ENCODE measurements at places on chromosomes 1 and 21.

DNA sequence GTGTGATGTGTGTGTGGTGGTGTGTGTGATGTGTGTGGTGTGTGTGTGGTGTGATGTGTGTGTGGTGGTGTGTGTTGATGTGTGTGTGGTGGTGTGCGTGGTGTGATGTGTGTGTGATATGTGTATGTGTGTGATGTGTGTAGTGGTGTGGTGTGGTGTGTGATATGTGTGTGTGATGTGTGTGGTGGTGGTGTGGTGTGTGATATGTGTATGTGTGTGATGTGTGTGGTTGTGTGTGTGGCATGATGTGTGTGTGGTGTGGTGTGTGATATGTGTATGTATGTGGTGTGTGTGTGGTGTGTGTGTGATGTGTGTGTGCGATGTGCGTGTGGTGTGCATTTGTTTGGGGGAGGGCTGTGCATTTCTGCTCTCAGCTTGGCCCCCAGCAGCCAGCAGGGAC lies 7.1 kb upstream of the PCBP3 start:
- no peak for DNase-seq

DNA sequence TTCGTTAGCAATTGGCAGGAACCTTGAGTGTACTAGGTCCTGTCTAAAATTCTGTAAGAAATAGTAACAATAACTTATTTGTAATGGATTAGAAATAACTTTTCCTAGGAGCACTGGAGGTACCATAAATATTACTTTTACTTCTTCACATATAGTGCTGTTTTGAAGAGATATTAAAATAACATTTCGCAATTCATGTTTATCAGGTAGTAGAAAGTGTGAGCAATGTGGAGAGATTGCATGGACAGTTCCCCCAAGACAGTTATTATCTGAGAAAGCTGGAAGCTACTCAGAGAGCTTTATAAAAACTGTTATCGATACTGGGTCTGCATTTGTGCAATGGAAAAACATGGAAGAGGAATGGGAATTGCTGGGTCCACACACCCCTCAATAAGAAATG lies 128.5 kb upstream of the KIF26B start:
- no peak for DNase-seq

GRCh38 chr1:212594640-212595039 lies 13.9 kb upstream of the ATF3 start:
- no peak for DNase-seq

DNA sequence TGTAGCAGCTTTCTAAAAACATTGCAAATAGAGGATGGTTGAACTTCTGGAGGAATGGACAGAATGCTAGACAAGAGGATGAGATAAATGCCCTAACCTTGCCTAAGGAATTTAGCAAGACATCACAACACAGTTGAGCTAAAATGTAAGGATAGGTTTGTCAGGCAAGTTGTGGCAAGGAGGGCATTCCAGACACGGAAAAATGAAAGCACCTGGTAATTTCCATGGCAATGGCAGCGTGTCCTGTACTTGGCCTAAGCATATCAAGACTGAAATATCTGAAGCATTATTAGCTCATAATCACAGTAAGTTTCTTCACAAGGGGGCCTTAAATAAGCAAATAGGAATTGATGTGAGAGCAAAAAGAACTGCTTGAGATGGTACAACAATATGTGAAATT lies 105.1 kb upstream of the USP25 start:
- no peak for DNase-seq

GRCh38 chr1:55478742-55479141 lies 263.6 kb upstream of the USP24 start:
- no peak for DNase-seq

DNA sequence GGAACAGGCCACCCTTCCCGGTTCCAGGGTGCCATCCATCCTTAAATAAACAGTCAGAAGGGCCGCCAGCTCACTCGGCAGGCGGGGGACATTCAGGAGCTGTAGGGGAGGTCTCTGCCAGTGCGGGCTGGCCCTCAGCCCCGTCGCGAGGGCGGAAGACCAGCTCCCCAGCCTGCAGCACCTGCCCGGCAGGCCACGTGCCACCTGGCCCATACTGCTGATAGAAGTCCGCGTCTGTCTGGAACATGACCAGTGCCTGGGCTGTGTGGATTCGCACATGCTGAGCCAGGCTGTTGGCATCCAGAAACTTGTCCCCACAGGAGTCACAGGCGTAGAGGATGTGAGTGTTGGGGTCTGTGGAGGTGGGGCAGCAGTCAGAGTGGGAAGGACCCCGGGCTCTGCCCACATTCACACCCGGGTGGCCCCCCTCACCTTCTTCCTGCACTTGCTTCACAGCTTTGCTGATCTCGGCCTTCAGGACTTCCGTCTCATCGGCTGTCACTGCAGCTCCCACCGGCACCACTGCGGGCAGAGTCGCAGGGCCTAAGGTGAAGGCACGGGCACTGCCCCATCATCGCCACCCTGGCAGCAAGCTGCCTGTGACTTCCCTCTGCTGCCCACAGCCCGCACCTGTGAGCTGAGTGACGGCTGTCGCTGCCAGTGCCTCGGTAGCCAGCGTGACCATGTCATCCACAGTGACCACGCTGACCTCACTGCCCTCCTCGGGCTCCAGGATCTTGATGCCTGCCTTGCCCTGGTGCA lies 33.8 kb downstream of the ZBTB17 start:
- DNase-seq = no peak

GRCh38 chr1:199297887-199298286 lies 659.0 kb downstream of the PTPRC start:
- DNase-seq = no peak

GRCh38 chr1:236530959-236531358 lies 7.2 kb downstream of the LGALS8 start:
- DNase-seq = no peak

DNA sequence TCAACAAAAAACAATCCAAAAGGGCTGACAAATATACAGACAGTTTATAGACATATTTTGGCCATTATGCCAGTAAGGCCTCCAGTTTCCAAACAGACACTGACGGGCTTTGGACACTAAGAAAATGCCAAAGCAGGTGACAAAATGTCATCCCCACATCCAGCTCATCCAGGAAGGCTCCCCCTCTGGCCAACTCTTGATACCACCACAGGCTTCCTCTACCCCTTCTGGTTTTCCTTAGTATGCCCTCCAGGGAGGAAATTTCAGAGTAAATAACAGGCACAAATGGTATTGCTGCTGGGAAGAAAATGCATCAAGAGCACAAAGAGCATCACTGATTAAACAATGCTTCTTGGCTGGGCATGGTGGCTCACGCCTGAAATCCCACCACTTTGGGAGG lies 225.3 kb downstream of the VAV3 start:
- DNase-seq = no peak

- DNase-seq = no peak
These were observed 54.8 kb downstream of the MYOM3 start for GRCh38 chr1:24057171-24057570.

GRCh38 chr1:38207275-38207674 lies 160.7 kb upstream of the POU3F1 start:
- no peak for DNase-seq

GRCh38 chr1:69711190-69711930 lies 143.6 kb downstream of the LRRC7 start:
- no peak for DNase-seq

DNA sequence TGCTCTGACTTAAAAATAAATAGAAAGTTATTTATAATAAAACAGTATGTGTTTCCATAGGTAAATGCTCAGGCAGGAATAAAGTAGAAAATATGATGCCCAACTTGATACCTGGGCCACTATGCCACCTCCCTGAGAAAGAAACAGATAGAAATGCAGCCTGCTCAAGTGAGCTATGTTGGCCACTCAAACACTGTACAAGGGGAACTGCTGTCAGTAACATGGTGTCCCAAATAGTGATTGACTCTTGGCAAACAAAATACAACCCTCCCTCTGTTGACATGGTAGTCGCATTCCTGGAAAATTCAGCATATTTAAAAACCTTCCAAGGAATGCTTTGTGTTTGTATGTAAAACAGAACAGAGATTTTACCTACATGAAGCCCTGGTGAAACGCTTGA lies 66.9 kb upstream of the KCNE2 start:
- no peak for DNase-seq

- DNase-seq = no peak
These were observed 289.9 kb downstream of the DPYD start for GRCh38 chr1:97630948-97631347.

GRCh38 chr1:31583082-31583994 lies 7.0 kb downstream of the TINAGL1 start:
- no peak for DNase-seq

GRCh38 chr1:153506831-153507413 lies 28.9 kb downstream of the S100A6 start:
- DNase-seq = no peak

- DNase-seq = no peak
These were observed 63.6 kb downstream of the GADD45A start for GRCh38 chr1:67748630-67749029.

- DNase-seq = no peak
These were observed 121.2 kb downstream of the SPSB1 start for GRCh38 chr1:9413877-9414213.

DNA sequence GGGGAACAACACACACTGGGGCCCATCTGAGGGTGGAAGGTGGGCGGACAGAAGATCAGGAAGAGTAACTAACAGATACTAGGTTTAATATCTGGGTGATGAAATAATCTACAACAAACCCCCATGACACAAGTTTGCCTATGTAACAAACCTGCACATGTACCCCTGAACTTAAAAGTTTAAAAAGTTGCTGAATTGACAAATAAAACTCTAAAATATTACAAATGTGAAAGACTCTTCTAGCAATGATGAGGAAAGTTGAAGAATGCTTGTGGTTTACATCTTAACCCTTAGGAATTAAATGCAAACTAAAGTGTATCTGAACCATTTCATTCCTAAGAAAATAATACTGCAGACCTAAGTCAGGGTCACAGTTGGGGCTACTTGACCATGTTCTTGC lies 525.6 kb upstream of the CAMK1G start:
- no peak for DNase-seq

DNA sequence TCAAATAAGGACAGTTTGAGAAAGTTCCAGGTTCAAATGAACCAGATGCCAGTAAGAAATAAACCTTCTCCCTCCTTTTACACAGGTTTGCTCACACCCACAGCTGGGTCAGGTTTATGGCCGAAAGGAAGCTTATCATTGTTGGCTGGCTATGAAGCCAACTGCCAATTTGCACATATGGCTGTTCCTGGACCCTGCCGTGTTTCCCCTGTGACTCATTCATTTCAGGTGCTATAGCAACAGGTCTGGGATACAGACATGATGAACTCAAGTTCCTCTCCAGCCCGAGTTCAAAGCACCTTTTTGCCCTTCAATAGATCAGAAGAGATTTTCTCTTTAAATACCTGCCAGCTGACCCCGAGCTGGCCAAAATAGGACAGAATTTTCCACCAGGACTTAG lies 134.4 kb upstream of the SMYD2 start:
- DNase-seq = no peak

DNA sequence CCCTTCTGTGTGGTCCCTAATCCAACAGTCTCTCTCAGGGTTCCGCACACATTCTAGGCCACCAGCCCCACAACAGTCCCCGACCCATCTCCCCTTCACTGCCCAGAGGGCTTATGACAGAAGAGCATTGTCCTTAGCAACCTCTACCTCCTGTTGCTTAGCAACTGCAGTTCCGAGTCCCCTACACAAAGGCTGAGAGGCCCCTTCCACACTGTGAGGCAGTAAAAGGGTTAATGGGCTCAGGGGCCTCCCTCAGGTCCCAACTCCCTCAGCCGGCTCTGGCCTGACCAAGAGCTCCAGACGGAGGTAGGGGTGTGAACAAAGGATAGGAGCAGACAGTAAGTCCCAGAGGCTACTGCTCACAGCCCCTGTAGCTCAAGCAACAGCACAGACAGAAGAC lies 4.3 kb downstream of the IGSF9 start:
- DNase-seq = no peak

- no peak for DNase-seq
These were observed 60.6 kb downstream of the AK4 start for GRCh38 chr1:65208563-65208973.

DNA sequence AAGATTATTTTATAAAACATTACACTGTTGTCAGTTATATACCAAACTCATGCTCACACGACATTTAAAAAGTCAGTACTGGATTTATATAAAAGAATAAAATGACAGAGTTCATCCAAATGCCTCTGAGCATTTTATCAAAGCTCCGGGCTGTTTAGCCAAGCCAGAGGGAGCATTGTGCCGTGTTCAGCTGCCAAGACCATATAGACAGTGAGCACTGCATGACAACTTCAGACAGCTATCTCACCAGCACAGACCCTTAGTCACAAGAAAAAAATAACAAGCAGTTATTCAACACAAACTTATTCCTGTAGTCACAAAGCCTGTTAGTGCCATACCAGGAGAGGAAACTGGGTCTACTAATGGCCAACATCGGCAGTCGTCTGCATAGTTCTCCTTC lies 88.0 kb upstream of the PBX1 start:
- no peak for DNase-seq

GRCh38 chr1:174982971-174983689 lies 16.6 kb upstream of the CACYBP start:
- no peak for DNase-seq

- no peak for DNase-seq
These were observed 109.5 kb downstream of the TBX15 start for GRCh38 chr1:118878661-118879060.

GRCh38 chr1:21783679-21784603 lies 992 bp upstream of the USP48 start:
- no peak for DNase-seq

DNA sequence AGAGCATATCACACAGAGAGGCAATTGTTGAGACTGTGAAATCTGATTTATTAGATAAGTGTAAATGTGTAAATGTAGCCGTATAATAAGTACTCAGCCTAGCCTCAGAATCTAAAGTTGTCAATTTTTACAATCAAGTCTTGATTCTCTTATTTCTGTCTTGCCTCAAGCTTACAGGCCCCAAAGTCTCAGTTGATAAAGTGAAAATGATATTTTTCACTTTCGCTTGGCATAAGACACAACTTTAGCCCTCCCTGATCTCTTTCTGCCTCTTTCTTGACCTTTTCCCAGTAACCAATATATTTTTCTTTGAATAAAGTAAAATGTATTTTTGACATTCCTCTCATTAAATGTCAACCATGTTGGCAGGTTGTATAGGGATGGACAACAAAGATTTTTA lies 10.7 kb downstream of the CD5L start:
- DNase-seq = no peak

DNA sequence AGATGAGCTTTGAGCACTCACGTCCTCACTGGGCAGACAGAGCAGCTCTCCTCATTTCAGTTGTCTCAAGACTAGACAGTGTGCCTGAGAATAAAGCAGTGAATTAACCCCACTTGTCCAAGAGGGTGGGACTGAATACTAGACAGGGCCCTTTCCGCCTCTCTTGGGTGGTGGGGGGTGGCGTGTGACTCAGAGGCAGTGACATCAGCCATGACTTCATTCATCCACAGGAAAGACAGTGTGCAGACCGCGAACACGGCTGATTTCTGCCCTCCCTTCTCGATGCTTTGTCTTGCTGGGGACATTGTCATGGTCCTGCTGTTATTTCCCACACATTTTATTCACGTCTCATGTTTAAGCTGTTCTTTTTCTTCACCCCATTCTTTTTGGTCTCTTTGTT lies 64.9 kb downstream of the FGGY start:
- DNase-seq = no peak

- no peak for DNase-seq
These were observed 2.0 kb downstream of the GPR88 start for GRCh38 chr1:100539836-100540536.
